ENCODE measurements at places on chromosomes 7 and 10. TPM values are rescaled to one million over a fixed set of nuclear protein-coding genes. Genes with fewer than 3 reads are reported as not detected.

Gene NT5C3A
- total RNA-seq = 9.5 TPM

Gene CPA4
- 140 TPM for total RNA-seq

Gene PPP1R3C
- total RNA-seq = 201 TPM

Gene AKR1C8
- total RNA-seq = not detected

Gene ASB10
- total RNA-seq = not detected

Gene SAMD9
- total RNA-seq = 11.8 TPM

Gene DRGX
- not detected for total RNA-seq

Gene ADARB2
- total RNA-seq = not detected

Gene MUC12
- 0.23 TPM for total RNA-seq

Gene GALNT17
- 0.13 TPM for total RNA-seq

Gene CDK5
- total RNA-seq = 18.8 TPM

Gene PLCE1
- total RNA-seq = 2.5 TPM

Gene MOGAT3
- not detected for total RNA-seq

Gene IFIT2
- 9.5 TPM for total RNA-seq
